ENCODE measurements at places on chromosomes 1 and 21.
A peak's percentile ranks its signal among the peaks of the same experiment; 100 is the strongest.

DNA sequence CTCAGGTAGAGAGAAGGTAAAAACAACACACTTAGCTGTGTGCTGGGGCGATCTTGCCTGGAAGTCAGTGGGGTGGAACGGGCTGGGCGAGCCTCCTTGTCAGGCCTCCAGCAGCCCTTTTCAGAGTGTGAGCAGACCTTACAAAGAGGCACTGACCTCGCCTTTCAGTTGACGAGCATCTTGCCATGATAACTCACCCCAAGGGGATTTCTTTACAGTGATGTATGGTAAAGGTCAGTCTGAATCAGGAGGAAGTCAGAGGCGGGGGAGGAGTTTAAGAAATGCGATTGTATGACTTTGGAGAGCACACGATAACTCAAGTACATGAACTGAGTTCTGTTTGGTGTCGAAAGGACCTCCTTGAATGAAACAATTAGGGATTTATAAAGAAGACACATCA is 326.5 kb upstream of the PROX1 start:
- no peak for DNase-seq

GRCh38 chr1:111592389-111593361 is 26.9 kb upstream of the RAP1A start:
- DNase-seq, result peak; percentile 82

DNA sequence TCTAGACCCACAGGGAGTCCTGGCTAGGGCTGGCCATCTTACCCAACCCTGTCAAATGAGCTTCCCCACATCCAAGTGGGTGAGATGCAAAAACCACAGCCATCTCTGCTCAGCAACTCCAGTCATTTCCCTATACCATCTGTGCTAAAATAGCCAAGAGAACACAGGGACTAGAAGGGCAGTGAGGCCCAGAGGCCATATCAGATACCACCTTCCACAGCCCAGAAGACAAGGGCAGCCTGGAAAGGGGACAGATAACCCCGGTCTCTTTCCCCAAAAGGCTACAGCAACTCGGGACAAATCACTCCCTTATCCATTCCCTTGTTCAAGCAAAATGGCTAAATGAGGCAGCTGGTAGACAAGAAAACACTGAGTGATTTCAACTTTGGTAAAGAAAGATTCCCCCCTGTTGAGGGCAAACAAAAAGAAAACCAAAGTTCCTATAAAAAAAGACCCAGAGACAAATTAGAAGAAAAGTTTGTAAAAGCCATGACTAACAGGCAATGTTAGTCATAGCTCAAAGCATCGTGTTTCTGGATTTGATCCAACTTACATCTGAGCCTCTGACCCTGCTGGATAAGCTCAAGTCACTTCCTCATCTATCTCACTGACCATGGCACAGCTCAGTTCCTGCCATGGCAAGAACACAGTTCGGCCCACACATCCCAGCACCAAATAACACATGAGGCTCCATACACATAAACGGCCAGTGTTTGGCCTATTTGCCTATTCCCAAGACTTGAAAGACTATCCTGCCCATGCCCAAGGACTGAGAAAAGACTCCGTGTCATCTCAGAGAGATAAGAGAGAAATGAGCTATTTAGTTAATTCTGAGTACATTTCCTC is 3.1 kb downstream of the LAMB3 start:
- DNase-seq, result peak; percentile 98

DNA sequence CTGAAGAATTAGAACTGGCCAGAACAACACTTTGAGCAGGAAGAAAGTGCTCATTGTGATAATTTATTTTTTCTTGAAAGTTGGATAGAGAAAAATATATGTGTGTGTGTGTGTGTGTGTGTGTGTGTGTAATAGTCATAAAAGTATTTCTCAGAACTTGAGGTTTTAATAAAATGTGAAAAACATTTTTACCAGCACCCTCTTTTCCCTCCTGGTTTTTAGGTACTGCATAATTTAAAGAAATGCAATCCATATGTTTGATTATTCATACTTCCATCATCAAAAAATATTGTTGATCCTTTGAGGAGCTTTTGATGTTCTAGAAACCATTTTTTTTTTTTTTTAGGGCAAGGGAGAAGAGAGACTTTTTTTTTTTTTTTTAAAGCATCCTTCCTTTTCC is 66.8 kb upstream of the JUN start:
- no peak for DNase-seq

GRCh38 chr1:222310836-222311235 is 237.1 kb downstream of the HHIPL2 start:
- DNase-seq, result no peak

DNA sequence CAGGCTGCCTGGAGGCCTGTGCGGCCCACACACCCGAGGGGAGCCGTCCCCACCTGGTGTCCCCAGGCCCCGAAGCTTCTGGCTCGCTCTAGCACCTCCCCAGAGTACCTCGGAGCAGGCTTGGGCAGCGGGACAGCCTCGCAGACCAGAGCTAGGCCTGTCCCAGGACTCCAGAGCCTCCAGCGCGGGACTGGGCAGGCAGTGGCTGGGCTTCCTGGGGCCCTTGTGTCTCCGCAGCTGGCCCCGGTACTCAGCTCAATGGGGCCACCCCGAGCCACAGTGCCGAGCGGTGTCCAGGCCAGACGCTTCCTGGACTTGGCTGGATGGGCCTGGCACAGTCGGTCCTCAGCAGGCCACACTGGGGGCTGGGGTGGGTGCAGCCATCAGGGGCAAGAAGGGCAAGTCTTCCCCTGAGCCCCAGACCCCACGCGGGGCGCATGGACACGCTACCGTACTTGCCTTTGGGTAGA is 4.9 kb downstream of the SCNN1D start:
- DNase-seq, result no peak

GRCh38 chr1:50637460-50637859 is 214.2 kb upstream of the DMRTA2 start:
- DNase-seq, result no peak

GRCh38 chr21:28224191-28224726 is 768.4 kb downstream of the LTN1 start:
- no peak for DNase-seq

DNA sequence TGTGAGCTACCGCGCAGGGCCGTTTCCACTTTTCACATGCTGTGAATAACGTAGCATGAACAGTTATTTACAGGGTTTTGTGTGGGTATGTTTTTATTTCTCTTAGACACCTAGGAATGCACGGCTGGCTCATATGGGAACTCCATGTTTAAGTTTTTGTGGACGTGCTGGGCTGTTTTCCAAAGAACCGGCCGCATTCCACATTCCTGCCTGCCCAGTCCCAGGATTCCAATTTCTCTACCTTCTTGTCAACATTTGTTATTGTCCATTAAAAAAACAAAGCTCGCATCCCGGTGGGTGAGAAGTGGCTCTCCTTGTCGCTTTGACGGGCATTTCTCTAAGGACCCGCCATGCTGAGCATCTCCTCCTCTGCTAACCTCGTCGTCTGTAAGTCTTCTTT is 47.1 kb upstream of the LRRC3 start:
- no peak for DNase-seq

DNA sequence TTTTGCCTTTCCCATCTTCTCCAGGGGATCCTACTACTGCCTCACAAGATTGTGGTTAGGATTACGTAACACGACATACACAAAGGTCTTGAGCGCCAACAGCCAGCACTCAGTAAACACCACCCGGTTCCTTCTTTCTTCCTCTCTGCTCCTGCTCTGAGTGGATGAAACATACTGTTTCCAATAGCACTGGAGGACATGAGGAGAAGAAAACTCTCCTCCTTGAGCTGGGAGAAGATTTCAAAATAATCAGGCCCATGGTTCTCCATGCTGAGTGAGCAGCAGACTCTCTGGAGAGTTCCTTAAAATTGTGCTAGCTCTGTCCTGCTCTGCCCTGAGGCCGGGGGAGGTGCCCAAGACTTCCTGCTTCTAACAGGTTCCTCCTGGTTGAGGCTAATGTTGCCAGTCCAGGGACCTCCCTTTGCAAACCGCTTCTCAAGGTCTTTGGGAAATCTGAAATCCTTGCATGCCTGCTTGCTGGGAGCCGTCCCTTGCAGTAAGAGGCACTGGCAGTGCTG is 29.4 kb upstream of the MX1 start:
- peak; percentile 66 for DNase-seq

DNA sequence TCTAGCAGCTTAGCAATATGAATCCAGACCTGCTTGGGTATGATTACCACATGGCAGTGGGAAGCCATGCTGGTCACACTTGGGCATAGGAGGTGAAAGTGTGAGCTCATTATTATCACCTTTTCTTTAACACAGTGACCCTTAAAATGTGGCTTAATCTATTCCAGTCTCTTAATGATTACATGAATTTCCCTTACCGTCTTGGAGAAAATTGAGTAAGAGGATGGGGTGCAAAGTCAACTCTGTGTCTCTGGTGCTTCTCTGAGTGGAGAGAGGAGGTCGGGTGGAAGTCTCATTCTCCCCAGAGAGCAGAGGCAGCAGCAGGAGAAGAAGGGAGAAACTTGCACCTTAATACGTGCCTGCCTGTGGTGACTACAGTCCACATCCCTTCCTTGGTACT is 91.3 kb downstream of the FGGY start:
- DNase-seq, result no peak

DNA sequence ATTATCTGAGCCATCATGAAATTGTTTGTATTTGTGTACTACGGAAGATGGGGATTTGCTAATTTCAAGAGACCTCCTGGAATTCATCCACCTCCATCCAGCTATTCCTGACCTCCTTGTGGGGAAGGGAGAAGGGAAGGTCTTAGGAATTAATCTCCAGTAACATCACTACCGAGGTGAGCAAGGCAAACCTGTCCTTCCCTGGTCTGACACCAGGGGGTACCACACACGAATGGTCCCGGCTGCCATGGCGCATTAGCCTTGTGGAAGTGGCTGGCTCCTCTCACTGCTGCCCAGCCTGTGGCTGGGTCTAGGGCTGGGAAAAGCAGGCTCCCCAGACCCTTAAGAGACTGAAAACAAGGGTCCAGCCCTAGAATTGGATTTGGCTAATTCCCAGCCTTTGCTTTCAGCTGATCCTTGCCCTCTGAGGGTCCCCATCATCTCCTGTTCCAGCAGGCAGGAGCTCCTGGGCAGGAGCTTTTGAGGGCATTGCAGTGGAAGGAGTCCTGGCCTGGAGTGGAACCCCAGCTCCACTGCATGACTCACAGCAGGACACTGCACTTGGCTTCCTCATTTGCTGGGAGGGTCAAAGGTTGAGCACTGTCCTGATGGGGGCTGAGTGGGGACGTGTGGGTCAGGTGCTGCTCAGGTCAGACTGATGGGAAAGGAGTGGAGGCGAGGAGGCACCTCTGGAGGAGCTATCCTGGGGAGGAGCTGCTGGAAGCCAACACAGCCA is 34.8 kb downstream of the RIMS3 start:
- peak; percentile 32 for DNase-seq

GRCh38 chr1:173038875-173039554 is 11.7 kb downstream of the TNFSF18 start:
- no peak for DNase-seq

DNA sequence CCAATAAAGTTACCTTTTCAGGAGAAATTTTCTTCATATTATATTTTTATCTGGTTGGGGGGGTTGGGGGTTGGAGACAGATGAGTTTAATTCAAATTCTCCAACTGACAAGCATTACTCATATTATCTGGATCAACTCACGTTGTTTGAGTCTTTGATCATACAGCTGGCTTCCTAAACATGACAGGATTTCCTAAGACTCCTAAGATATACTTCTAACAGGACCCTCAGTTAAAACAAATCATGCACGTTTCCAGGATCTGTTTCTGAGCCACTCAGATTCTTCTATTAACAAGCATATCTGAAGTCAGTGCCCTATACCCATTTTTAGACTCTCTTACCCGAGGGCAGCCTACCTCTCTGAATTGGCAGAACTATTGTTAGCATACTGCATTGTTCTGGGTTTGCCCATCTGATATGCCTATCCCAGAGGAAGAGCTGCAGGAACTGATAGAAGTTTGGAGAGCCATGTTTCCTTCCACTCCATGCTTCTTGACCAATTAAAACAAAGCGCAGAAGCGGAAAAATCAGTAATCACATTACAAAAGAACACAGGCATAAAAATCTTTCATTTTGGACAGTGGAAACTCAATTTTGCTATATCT is 653.9 kb downstream of the LTN1 start:
- no peak for DNase-seq

- DNase-seq, result peak; percentile 57
Observed at GRCh38 chr21:41620982-41621381, 113.0 kb upstream of the TMPRSS2 start.

- DNase-seq, result peak; percentile 48
Observed at GRCh38 chr1:108107658-108108057, 92.5 kb downstream of the SLC25A24 start.

- DNase-seq, result no peak
Observed at GRCh38 chr1:79847700-79848099, 841.2 kb upstream of the ADGRL4 start.

GRCh38 chr1:111463029-111463683 is 10.6 kb upstream of the C1orf162 start:
- DNase-seq, result peak; percentile 46

DNA sequence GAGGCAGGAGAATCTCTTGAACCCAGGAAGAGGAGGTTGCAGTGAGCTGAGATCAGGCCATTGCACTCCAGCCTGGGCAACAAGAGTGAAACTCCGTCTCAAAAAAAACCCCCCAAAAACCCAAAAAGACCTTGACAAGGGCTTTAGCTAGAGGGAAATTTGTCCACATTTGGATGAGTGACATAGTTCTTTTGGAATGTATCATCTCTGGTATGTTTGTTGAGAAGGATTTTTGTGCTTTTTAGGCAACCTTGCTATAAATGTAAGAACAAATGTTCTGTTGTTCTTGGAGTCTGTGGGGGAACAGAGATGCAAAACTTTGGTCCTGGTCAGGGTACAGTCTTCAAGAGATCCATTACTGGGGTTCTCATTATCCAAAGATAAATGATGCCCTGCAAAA is 28.9 kb downstream of the INAVA start:
- DNase-seq, result no peak

DNA sequence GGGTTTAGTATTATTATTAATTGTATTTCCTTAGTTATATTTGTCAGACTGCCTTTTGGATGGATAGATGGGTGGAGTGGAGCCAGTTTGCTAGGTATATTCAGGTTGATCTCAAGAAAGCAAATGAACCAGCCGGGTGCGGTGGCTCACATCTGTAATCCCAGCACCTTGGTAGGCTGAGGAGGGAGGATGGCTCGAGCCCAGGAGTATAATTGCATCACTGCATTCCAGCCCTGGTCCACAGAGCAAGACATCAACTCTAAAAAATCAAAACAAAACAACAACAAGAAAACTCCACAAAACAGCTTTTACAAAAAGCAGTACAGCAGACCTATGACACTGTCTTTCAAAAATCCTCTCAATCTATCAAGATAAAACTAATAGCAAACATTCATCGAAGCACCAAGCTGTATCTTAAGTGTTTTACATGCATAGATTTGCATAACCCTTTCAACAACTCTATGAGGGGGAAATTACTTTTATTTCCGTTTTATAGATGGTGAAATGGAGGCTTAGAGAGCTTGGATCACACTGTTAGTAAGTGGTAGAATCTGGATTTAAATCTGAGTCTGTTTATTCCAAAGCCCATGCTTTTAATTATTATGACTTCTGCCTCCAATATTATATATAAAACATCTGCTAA is 25.5 kb downstream of the KMO start:
- DNase-seq, result no peak

GRCh38 chr21:39400173-39400572 is 45.4 kb downstream of the LCA5L start:
- DNase-seq, result no peak
